ENCODE measurements at places on chromosomes 7 and 10.

DNA sequence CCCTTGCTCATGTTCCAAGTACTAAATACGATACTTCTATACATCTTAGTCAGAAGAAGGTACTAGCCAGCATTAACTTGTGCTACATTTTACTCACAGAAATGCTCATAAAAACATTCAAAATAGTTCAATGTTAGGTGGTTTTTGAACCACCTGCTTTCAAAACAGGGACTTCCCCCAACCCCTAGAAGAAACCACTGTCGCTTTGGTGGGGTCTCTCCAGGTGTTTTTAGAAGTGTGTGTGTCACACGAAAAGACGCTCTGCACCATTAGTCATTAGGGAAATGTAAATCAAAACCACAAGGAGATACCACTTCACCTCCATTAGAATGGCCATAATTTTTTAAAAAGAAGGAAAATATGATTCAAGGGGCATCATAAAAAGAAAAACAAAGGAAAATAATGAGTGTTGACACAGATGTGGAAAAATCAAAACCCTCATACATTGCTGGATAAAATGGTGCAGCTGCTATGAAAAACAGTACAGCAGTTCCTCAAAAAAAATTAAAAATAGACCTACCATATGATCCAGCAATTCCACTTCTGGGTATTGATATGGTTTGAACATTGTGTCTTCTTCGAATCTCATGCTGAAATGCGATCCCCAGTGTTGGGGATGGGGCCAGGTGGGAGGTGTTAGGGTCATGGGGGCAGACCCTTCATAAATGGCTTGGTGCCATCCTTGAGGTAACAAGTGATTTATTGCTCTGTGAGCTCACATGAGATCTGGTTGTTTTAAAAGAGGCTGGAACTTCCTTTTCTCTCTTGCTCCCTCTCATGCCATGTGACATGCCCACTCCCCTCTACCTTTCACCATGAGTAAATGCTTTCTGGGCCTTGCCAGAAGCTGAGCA lies 74.2 kb downstream of the MALSU1 start:
- peak; percentile 60 for DNase-seq

GRCh38 chr7:19177269-19177668 lies 32.0 kb upstream of the FERD3L start:
- no peak for DNase-seq

GRCh38 chr7:90492250-90492649 lies 22.8 kb downstream of the PTTG1IP2 start:
- no peak for DNase-seq

GRCh38 chr7:18320422-18320821 lies 175.1 kb upstream of the HDAC9 start:
- DNase-seq: no peak

DNA sequence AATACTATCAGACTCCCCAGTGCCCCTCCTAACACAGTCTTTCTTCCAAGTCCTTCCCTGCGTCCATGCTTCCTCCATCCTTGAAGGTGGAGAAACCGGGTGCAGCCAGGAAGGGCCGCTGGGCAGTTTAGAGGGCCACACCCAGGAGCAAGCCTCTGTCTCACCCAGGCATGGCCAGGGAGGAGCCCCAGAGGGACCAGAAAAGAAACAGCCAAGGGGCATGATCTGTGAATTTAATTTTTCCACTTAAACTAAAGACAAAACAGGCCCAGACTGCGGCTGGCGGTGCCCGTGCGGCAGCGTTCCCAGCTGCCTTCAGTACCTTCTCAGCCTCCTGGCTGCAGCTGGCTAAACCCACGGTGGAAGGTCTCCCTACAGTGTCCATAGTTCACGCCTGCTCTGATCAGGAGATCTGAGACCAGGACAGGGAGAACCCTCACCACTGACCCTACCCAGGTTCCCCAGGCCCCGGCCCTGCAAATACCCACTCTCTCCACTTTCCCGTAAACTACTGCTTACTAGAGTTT lies 12.9 kb downstream of the UNCX start:
- no peak for DNase-seq

GRCh38 chr7:112357136-112357535 lies 93.1 kb upstream of the IFRD1 start:
- DNase-seq: no peak

- no peak for DNase-seq
Measured at GRCh38 chr10:124665980-124666379, 78.2 kb downstream of the FAM53B start.

GRCh38 chr10:103598654-103599115 lies 105.2 kb downstream of the NEURL1 start:
- peak; percentile 26 for DNase-seq

- DNase-seq: no peak
Measured at GRCh38 chr7:105345003-105345402, 43.7 kb downstream of the SRPK2 start.

DNA sequence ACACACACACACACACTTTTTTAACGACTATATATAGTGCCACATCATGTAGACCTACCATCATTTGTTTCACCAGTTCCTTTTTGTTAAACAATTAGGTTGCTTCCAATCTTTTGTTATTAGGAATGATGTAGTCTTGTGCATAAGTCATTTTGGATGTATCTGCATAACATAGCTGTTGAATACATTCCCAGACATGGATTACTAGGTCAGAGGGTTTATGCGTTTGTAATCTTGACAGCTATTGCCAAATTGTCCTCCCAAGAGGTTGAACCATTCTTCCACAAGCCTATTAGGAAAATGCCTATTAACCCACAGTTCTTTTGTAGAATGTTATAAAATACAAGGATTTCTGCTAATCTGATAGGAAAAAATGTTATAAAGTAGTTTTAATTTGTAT lies 87.3 kb downstream of the PALS2 start:
- no peak for DNase-seq

- DNase-seq: peak; percentile 6
Measured at GRCh38 chr10:6059506-6059905, 2.7 kb downstream of the IL2RA start.

DNA sequence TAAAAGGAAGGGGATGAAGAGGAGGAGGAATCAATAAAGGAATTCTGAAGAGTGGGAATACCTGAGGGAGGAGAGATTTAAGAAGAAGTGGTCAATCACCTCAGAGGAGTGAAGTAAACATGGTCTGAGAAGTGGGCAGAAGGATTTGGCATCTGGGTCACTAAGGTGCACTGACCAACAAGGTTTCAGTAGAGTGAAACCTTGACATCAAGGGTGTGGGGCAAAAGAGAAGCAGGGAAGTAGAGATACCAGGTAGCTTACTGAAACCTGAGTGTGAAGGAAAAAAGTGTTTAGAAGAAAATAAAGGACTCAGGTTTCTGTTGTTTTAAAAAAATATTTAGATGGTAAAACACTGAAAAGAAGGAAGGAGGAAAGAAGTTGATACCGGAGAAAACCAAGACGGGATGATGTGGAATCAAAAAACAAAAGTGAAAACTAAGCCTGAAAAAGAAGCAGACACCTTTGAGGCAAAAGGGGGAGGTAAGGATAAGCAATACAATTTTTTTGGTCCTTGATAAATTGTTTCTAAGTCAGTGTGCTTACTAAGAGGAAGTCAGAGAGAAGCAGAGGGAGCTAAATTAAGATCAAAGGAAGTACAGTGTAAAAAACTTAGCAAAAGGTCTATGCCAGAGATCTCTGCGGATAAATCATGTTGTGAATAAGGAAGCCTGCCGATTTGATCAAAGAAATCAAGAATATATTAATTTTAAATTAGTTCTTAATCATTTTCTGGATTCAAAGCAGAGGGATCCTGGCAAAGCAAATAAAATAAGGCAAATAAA lies 137.2 kb upstream of the GPR22 start:
- no peak for DNase-seq

DNA sequence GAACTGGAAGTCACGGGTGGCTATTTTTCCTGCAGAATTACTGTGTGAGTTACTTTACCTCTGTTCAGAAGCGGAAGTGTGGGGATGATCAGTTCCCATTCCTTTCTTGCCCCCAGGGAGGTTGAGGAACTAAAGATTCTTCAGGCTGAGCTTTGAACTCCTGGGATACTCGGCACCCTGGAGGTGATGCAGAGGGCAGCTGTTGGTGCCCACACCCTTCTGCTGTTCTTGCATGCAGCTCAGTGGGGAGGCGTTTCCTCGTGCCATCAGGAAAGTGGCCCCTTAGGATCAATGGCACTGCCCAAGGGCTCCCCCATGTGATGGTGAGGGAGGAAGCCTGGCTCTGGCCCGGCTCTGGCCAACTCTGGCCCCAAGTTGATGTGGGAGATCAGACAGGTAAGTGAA lies 44.7 kb upstream of the MXI1 start:
- DNase-seq: no peak

DNA sequence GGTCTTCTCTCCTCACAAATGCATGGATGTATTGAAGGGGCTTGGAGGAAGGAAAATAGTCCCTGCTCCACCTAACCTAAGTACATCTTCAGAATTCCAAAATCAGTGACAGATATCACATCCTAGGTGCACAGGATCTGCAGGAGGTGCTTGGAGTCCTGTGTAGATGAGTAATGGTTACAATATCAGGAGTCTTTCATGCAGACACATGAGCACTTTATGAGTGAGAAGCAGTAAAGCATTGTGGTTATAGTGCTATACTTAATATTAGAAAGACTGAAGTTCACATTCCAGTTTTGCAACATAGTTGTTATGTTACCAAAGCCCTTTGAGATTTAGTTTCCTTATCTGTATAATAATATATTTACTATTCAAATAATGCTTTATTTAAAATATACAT lies 516.7 kb downstream of the NEBL start:
- no peak for DNase-seq

DNA sequence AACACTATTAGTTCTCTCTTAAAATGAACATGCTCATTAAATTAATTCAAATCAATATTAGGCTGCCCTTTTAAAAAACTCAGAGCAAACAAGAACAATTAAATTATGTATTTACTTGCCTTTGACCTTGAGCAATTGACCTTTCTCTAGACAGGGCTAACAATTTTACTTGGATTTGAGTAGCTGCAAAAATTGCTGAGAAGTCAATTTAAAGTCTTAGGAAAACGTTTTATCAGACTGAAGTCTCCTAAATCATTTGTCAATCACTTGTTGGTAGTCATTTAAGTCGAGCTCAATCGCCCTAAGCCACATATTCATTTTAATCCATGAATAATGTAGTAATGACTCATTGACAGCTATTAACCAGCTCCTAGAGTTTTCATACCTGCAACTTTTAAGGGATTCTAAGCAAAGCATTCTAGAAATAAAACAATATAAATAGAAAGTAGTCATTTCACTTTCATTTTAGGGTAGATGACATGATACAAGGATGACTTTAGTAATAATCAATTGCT lies 84.9 kb upstream of the SEC61G start:
- DNase-seq: no peak

GRCh38 chr7:50156163-50156562 lies 63.1 kb upstream of the ZPBP start:
- DNase-seq: no peak

- no peak for DNase-seq
Measured at GRCh38 chr10:127424594-127425264, 124.4 kb upstream of the NPS start.

- no peak for DNase-seq
Measured at GRCh38 chr10:117439243-117439912, 64.1 kb upstream of the PDZD8 start.

DNA sequence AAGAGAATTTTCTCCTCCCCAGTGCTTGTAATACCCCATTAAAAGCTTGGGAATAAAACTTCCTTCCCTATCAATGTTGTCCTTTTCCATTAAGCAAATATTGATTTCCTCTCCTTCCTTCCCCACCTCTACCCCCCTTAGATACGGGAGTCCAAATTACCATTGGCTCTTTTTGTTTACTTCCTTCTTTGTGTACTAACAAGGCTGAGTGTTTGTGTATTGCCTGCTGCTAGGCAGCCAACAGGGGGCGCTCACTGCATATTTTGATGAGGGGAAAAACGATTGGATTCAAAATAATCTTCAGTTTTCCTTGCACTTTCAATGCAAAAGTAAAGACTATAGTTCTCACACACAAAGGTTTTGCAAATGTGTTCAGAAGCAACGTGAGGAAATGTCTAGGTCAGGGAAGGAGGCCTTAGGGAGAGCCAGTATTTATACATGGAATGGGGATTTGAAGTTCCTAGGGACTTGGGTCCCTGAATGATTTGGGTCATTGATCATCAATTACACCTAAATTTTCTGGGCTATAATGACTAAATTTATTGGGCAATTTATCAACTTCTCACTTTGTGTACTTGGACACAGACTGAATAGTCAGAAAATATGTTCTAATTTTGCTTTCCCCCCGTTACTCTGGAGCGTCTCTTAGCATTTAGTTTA lies 23.6 kb upstream of the VPS41 start:
- peak; percentile 70 for DNase-seq

DNA sequence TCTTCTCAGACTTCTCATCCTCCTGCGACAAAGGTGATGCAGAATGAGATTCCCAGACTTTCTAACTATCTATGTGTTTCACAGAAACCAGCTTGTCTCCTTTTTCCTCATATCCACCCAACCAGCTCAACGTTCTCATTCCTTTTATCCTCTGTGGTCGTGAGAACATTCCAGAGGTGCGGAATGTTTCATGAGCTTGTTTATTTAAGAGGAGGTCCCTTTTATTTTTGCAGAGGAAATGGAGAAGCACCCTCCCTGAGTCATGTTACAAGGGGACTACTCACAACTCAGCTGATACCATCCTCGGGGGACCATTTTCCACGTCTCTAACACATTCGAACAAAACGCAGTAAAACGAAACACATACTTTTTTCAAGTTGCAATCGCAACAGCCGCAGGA lies 93.2 kb downstream of the ZRANB1 start:
- DNase-seq: no peak

DNA sequence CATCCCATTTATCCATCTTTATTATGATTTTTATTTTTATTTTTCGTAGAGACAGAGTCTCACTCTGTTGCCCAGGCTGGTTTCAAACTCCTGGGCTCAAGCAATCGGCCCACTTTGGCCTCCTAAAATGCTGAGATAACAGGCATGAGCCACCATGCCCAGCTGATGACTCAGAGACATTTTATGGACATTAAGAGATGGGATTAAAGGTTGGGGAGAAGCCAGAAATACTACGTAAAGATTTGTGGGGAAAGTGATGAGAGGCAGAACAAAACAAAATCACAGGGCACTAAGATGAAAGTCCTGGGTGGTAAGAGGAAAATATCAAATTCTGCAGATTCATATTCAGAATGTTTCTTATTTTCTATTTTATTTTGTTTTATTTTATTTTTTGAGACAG lies 7.6 kb downstream of the WNT8B start:
- no peak for DNase-seq

- DNase-seq: no peak
Measured at GRCh38 chr10:120209124-120209762, 247.8 kb upstream of the PLPP4 start.

DNA sequence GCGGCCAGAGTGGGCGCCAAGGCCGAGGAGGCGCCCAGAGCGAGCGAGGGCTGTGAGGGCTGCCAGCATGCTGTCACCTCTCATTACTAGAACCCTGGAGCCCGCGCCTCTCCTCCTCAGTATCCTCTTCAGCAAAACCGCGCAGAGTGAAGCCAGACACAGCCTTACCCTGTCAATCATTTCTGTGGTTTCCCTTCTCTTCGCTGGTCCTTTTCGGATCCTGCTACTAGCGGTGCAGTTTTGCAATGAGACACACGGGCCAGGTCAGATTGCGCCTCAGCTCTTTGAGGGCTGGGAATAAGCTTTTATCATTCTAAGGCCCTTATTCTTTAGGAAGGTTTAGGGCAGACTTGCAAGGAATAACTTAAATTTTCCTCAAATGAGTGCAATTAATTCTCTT lies 55.5 kb upstream of the FAM171A1 start:
- no peak for DNase-seq

GRCh38 chr10:121091961-121092719 lies 241.0 kb downstream of the WDR11 start:
- no peak for DNase-seq

- no peak for DNase-seq
Measured at GRCh38 chr10:31635415-31636065, 293.1 kb downstream of the ARHGAP12 start.

GRCh38 chr10:121774404-121774803 lies 153.4 kb downstream of the ATE1 start:
- no peak for DNase-seq
